ENCODE measurements at places on chromosomes 7 and 10.

GRCh38 chr7:79973455-79973854, 161.2 kb upstream of the GNAI1 start:
- DNase-seq = no peak

DNA sequence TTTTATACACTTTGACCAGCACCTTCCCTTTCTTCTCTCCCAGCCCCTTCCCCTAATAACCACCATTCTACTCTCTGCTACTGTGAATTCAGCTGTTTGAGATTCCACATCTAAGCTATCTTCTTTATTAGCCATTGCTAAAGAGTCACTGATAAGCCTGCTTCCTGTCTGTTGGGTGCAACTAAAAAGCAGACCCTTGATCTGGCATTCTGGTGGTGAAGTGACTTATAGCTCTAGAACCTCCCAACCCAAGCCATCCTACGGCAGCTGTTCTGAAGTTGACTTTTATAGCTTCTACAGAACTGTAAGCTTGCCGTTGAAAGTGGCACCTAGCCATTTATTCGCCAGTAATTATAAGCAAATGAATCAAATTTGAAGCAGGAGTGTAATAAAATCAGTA, 105.6 kb downstream of the AHR start:
- DNase-seq = peak; percentile 10

- DNase-seq = no peak
Observed at GRCh38 chr10:116974456-116975005, 30.5 kb downstream of the SHTN1 start.

- DNase-seq = no peak
Observed at GRCh38 chr10:132302421-132303310, 5.1 kb downstream of the STK32C start.

DNA sequence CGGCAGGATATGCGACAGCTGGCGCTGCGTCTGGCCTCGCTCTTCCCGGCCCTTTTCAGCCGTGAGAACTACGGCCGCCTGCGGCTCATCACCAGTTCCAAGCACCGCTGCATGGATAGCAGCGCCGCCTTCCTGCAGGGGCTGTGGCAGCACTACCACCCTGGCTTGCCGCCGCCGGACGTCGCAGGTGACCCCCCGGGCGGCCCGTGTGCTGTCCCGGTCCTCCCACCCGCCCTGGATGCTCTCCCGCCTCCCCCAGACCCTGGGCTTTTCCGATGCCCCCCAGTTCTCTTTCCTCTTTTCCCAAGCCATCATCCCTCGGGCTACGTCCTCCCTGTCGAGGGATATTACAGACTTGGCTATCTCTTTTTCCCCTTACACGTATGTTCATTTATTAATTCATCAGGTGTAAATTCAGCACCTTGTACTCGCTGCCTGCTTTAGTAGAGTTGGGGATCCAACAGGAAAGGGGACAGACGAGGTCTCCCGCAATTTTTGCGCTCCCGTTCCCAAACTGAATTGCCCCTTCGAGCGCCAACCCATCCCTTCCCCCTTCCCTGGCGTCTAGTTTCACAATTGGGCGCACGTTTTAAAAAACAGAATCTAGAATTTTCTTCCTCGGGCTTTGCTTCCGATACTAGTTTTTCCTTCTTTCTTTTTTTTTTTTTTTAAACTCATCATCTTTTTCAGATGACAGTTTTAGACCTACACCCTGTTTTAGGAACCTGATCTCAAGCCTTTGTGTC, 846 bp downstream of the MINPP1 start:
- no peak for DNase-seq

DNA sequence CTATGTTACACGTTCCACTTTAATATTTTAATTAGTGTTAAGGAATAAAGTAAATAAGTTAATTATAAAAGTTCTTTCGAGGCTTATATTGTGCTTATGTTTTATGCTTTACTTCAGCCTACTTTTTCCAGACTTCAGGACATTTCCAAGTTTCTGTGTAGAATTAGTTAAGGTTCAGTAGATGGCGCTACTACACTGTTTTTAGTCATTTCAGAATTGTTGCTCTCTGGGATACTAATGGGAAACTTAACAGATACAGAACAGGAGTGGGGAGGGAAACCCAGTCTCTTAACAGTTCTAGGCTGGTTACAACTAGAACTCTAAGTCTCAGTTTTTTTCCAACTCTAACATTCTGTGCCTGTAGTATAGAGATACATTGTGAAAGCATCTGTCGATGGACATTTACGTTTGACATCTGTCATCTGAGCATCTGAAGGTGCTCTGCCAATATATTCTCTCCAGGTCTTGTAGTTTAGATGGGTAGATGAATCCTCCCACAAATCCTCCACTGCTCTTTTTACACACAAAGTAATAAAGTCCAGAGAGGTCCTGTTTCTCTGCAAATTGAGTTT, 56.8 kb upstream of the FAM171A1 start:
- DNase-seq = peak; percentile 16

- DNase-seq = no peak
Observed at GRCh38 chr10:50851884-50852671, 33.3 kb downstream of the A1CF start.

DNA sequence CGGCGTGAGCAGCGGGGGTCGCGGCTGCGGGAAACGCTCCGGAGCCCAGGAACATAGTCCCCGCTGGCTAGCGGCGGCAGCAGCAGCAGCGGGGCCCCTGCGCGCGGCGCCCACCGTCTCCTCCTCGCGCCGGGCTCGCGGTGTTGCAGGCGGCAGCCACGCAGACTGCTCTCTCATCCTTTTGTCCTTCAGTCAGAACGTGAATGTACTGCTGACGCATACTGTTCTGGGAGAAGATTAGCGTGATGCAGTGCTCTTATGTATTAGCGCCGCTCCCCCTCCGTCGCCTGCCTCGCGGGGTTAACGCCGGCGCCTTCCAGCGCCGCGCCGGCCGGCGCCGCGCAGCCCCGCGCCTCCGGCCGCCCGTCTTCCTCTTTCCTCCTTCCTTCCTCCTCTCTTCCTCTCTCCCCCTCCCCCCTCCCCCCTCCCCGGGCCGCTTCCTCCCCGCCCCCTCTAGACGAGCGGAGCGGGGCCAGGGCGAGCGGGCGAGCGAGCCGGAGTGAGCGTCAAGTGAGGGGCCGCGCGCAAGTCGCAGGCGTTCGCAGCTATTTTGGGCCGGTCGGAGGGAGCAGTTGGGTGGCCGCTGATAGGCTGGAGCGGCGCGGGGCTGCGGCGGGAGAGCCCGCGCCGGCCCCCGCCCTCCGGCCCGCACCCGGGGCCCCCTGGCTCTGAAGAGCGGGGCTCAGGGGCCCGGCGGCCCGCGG, 816 bp upstream of the LRRC4 start:
- no peak for DNase-seq

GRCh38 chr7:103445228-103446048, 569 bp downstream of the SLC26A5 start:
- DNase-seq = no peak

GRCh38 chr7:97868788-97869187, 3.4 kb downstream of the ASNS start:
- no peak for DNase-seq

DNA sequence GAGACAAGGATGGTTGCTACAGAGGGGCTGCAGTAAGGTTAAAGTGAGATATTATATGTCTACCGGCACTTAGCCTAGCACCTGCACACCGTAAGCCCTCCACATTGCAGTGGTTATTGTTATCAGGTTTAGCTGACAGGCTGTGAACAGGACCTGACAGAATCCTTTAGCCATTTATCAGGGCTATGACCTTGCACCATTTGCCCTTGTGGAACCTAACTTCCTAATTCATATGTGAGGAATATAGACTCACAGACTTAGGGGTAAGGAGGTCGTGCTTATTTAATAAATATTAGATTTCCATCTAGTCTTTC, 10.1 kb downstream of the NCOA4 start:
- no peak for DNase-seq

GRCh38 chr10:12869427-12869826, 132.1 kb downstream of the CCDC3 start:
- DNase-seq = no peak

DNA sequence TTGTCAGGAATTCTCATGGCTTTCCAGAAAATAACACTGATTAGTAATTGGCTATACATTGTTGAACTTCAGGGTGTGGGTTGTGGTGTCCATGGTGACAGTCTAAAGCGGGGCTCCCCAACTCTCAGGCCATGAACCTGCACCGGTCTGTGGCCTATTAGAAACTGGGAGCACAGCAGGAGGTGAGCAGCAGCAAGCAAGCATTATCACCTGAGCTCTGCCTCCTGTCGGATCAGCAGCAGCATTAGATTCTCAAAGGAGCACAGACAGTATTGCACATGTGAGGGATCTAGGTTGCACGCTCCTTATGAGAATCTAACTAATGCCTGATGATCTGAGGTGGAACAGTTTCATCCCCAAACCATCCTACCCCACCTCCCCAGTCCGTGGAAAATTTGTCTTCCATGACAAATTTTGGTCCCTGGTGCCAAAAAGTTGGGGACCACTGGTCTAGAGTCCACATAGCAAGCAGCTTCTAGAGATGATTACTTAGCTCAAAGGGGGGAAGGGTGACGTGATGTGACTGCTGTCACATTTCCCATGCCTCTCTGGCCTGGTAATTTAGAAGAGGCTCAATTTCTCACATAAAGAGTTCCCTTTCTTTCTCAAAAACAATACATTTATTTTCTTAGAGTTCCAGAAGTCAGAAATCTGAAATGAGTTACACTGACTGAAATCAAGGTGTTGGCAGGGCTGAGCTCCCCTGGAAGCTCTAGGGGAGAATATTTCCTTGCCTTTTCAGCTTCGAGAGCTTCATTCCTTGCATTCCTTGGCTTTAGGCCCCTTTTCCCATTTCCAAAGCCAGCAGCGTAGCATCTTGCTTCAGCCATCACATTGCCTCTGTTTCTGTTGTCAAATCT, 17.6 kb upstream of the FAM221A start:
- no peak for DNase-seq

- no peak for DNase-seq
Observed at GRCh38 chr7:156479596-156479995, 161.0 kb upstream of the RNF32 start.

DNA sequence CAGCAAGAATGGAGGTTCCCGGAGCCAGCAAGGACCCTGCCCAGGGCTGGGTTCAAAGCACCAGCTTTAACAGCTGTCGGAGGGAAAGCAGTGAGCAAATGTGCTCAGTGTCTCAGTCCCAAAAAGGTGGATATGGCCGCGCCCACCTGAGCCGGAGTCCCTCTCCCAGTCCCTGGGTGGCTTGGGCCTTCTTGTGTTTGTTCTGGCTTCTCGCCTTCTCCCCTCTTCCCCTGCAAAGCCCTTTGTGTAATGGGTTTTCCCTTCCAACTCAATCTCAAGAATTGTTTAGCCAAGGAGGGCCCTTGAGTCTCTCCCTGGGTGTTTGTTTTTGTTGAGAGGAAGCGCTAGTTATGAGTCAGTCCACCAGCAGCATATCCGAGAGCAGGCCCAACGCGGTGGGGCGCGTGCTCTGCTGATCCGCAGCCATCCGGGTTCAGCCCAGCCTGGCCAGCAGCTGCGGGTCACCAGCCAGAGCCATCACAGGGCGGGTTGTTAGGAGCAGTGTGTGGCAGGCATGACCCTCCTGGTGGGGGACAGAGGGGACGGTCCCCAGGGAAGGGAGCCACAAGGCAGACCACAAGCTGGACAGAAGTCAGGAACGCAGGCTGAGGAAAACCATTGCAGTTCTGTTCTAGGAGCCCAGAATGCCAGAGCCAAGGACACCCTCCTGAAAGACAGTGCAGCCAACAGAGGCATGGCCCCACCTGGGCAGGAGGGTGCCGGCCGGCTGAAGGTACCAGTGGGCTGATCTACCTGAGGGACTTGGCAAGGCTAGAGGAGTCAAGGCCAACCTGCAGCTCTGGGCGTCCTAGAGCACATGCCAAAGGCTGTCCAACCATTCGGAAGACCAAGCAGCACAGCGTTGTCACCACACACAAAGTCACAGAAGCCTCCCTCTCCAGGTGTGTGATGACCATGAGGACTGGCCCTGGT, 21.3 kb downstream of the CALML3 start:
- DNase-seq = no peak

- DNase-seq = no peak
Observed at GRCh38 chr7:139340808-139341057, 404 bp upstream of the FMC1 start.

Measured in Jurkat, Clone E6-1 (cell line).